Fibroblast of skin of abdomen (primary cell): ENCODE measurements at places on chromosomes 1 and 21.

DNA sequence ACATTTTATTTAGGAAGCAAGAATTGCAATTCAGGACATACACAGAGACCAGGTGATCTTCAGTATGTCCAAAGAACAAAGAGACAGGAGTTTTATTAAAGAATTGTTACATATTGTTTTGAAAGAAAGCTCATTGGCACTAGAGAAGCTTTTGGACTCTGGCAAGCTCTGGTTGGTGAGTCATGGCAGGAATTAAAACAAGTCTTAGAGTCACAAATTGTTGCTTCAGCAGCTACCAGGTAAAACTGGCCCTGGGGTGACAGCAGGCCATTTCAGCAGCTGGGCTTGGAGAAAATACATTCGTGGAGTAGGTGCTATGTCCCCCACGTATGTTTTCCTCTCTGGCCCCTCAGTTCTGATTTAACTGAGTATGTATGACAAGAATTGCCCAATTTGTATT, 58.8 kb downstream of the MAP3K21 start:
- DNase-seq = no peak

DNA sequence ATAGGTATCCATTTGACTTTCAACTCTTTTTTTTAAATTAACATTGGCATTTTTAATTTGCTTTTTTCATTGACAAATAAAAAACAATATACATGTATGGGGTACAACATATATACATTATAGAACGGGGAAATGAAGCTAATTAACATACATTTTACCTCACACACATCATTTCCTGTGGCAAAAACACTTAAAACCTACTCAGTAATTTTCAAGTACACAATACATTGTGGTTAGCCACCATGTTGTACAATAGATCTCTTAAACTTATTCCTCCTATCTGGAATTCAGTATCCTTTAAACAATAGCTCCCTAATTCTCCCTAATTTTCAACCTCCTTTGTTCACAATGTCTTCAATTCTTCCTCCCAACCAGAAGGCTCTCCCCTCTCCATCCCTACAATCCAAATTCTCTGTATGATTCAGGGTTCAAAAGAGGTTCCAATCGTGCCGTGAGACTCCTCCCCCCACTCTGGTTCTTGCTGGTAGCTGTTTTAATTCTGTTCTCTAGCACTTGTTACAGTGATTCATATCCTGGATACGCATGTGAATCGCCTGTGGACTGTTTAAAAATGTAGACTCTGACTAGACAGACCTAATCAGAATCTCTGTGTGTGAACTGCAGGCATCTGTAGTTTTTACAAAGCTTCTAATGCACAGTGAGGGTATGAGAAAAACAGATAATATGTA, 87.6 kb upstream of the DUSP10 start:
- DNase-seq = peak; percentile 95

GRCh38 chr1:150051089-150051373, 16.5 kb upstream of the VPS45 start:
- DNase-seq = no peak

DNA sequence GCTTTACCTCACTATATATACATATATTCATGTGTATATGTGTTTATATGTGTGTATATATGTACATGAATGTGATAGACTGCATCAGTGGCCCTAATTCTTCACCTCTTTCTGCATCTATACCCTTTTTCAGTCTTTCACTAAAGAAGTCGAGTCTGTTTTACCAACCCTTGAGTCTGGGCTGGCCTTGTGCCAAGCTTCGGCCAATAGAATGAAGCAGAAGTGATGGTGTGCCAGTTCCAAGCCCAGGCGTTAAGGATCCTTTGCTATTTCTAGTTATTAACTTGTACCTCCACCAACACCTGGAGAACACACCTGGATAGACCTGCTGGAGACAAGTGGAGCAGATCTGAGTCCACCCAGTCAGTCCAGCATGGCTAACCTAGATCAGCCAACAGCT, 61.6 kb upstream of the PPM1J start:
- no peak for DNase-seq

GRCh38 chr1:67479146-67479891, 49.1 kb upstream of the SERBP1 start:
- peak; percentile 60 for DNase-seq

DNA sequence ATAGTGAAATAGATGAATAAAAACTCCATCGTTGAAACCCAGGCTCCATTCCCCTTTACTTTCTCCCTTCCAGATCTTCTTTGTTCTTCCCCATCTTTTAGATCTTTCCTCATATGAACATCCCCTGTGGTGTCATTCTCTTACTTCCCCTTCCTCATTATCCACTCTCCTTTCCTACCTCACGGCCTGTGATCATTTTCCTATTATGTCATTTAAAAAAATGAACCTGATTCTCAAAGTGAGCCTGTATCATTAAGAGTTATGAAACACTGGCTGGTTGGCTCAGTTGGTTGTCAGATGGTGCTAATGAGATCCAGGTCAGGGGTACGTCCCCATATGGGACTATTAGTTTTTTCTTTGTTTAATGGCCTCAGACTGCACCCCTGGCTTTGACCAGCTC, 38.3 kb downstream of the TCEANC2 start:
- no peak for DNase-seq

- DNase-seq = no peak
These were observed 95.2 kb upstream of the ADAR start for GRCh38 chr1:154703170-154703569.

DNA sequence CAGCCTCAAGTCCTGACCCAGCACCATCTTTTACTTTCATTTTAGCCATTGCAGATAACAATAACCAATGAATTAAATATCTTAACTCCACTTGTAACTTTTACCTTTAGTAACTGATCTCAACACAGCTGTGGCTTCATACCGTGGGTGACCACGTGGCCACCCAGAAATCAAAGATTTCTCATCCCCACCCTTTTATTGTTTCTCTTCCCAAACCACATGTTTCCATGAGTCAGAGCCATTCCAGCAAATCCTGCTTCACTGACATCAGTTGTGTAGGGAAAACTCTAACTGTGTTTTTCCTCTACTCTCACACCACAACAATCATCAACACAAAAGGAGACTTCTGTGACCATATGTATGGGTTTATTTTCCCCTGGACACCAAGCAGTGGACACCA, 25.1 kb upstream of the BRDT start:
- DNase-seq = peak; percentile 79

- DNase-seq = peak; percentile 13
These were observed 92.9 kb downstream of the DPYD start for GRCh38 chr1:97827887-97828286.

GRCh38 chr1:78229344-78229743, 183.6 kb downstream of the GIPC2 start:
- DNase-seq = peak; percentile 71

GRCh38 chr21:17370263-17370662, 142.6 kb upstream of the CXADR start:
- DNase-seq = no peak

GRCh38 chr1:231683439-231684165, 57.0 kb downstream of the DISC1 start:
- no peak for DNase-seq

GRCh38 chr1:66725885-66726665, 26.2 kb upstream of the DYNLT5 start:
- DNase-seq = peak; percentile 73

GRCh38 chr1:37697090-37697489, 4.8 kb downstream of the CDCA8 start:
- DNase-seq = no peak

- no peak for DNase-seq
These were observed 180.1 kb downstream of the EDEM3 start for GRCh38 chr1:184574588-184574987.

- DNase-seq = no peak
These were observed 504.7 kb downstream of the NUF2 start for GRCh38 chr1:163826500-163826899.

DNA sequence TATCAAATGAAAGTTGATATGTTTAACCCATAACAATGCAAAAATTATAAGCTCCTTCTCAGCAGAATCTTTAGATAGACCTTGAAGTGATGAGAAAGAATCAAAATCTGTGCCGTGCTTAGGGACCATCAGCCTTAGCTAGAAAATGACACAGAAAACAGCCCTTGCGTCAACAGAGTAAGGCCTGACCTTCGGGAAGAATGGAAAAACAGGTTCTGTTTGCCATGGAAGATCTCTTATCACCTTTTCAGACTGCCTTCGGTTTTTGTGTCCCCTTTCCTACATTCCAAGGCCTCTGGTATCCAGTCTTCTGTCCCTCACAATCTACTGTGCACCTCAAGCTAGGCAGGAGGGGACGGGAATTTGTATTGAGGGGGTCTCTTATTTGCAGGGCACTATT, 37.6 kb upstream of the DPT start:
- DNase-seq = no peak

DNA sequence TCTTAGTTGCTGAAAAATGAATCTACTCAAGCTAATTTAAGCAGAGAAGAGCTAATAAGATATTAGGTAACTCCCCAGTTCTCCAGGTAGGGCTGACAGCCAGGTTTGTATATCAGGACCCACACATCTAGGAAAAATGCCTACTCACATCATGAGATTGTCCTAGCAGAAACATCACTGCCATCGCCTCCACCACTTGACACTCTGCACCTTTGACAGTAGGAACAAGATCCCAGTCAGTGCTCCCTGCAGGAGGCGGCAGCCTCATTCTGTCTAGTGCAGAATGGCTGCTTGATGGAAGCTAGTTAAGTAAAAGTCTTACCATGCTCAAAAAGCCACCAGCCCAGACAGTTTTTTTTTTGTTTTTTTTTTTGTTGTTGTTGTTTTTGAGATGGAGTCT, 31.6 kb upstream of the USP1 start:
- no peak for DNase-seq

DNA sequence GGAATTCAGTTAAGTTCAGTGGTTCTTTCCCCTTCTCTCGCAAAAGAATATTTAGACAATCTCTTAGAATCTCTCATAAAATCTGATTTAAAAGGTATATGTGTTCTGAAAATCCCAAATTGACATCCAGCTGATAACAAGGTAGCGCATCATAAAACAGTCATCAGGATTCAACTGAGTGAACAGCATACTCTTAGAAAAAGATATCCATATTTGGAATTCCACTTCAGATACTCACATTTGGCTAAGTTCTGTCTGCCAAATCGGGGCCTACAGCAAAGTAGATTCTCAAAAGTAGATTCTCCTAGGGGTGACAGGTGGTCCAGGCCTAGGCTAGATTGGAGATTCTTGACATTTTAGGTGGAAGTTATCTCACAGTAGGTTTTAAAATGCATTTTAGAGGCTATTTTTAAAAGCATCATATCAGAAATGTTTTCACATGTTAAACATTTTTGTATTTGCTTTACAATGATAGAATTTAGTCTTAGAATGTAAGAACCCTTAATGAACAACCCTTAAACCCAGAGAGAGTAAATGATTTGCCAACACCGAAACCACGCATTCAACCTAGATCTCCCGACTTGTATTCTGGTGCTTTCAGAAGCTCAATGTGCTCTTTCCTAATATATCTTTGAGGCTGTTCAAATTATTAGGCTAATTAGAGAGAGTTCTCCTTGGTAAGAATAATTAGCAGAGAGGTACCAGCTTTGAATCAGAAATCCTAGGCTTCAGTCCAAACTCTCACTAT, 318.9 kb downstream of the LMO4 start:
- peak; percentile 3 for DNase-seq

DNA sequence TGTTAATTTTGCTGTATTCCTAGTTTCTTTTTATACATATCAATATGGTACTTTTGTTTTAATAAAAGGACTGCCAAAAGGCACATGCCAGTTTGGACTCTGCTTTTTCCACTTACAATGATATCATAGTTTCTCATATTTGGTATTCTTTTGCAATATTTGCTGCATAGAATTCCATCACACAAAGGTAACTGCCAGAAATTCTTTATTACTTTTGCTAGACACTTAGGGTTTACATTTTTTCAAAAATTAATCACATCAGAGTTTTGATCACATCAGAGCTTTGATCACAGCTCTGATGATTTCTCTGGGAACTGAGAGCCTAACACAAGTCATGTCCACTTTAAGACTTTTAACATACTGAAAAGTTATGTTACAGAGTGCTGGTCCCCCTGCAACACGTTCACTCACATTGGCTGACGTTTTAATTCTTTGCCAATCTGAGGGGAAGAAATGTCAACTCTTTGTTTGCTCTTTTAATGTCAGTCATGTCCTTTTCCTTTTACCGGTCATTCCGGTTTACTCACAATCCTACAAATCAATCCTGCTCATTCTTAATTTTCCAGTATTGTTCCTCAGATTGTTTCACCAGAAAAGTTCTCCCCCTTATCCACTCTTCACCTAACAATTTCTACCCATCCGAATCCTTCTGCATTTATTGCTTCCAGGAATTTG, 1.1 kb upstream of the CD46 start:
- DNase-seq = no peak

- no peak for DNase-seq
These were observed 18.8 kb downstream of the PKNOX1 start for GRCh38 chr21:42993051-42993712.

- DNase-seq = no peak
These were observed 1018.5 kb downstream of the ADGRL2 start for GRCh38 chr1:82819234-82819633.

GRCh38 chr1:163085904-163086268, 16.7 kb downstream of the RGS4 start:
- peak; percentile 59 for DNase-seq

- DNase-seq = peak; percentile 9
These were observed 25.5 kb upstream of the ZC3H12A start for GRCh38 chr1:37448691-37449417.

DNA sequence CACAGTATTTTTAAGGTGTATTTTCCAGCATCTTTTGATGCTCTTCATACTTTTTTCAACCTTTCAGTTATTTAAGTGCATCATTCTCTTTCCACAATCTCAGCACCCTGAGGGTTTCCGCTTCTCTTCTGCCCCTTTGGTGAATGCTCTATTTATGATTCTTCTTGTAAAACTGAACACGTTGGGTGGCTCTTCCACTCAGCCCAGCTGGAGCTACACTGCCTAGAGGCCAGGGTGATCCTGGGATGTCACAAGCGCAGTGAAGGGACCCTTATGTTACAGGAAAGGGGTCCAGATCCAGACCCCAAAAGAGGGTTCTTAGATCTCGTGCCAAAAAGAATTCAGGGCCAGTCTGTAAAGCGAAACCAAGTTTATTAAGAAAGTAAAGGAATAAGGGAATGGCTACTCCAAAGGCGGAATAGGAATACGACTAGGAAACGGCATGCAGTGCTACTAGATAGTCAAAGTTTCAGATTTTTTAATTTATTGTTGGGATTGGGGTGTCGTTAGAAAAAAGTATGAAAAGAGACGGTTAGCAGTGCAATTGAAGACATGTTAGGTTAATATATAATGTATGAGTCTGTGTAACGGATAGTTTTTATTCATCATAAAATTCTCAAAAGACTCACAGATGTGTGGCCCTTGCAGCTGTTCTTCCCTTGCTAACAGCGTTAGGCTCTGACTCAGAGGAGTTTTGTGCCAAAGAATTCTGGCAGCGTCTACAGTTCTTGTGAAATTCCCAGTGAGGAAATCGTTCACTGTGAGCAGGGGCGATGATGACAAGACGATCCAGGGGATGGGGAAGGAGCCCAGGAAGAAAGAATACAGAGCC, 14.4 kb upstream of the ERVH48-1 start:
- DNase-seq = peak; percentile 98

- no peak for DNase-seq
These were observed 476.3 kb upstream of the RUNX1 start for GRCh38 chr21:35525443-35525842.

- DNase-seq = no peak
These were observed 37.3 kb downstream of the COL18A1 start for GRCh38 chr21:45442276-45442675.

GRCh38 chr1:3472906-3473305, 18.4 kb downstream of the ARHGEF16 start:
- no peak for DNase-seq
